Transverse colon (tissue), 4 donors: ENCODE measurements at places on chromosomes 16 and 17. TPM values are rescaled to one million over a fixed set of nuclear protein-coding genes. Genes with fewer than 3 reads are reported as not detected.
A peak's percentile ranks its signal among the peaks of the same experiment; 100 is the strongest.

GRCh38 chr17:33816036-33816435 is 439.0 kb upstream of the CCL2 start:
- H3K27me3 ChIP-seq, result peaks cover 11% of the 10 kb centered on the region
- no peak overlapping the region for H3K4me3 ChIP-seq
- H3K36me3 ChIP-seq, result no peaks in the 10 kb centered on the region
- no peak overlapping the region for H3K27ac ChIP-seq
- no peak for DNase-seq

- H3K27ac ChIP-seq, result peak overlapping the region; percentile 26
- peaks cover 14% of the 10 kb centered on the region for H3K4me1 ChIP-seq
- H3K4me3 ChIP-seq, result no peak overlapping the region
- DNase-seq, result no peak
Measured at GRCh38 chr16:52487849-52488457, 59.0 kb downstream of the TOX3 start.

DNA sequence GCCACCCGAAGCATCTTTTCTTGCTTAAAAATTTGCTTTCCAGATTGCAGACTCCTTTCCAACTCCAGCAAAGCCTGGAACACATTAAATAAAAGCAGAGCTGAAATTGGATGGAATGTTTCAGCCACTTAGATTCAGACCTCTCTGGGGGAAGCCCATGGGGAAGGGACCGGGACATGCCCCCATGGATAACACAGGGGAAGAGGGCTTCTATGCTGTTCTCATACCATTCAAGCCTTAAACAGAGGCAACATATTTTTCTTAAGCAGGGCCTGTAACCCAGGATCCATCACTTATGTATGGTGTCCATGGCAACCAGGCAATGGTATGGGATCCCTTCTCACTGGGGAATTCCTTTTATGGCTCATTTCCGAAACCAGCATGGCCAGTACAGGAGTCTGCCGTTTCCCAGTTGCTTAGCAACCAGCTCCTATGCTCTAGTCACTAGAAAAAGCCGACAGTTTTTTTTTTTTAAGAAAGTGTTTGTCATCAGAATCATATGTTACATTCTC is 62.0 kb upstream of the MARCHF10 start:
- peaks cover 3% of the 10 kb centered on the region for H3K27me3 ChIP-seq
- H3K36me3 ChIP-seq, result no peaks in the 10 kb centered on the region
- no peaks in the 10 kb centered on the region for H3K4me1 ChIP-seq
- no peak for DNase-seq
- H3K4me3 ChIP-seq, result no peak overlapping the region

Gene SLC16A11
- total RNA-seq, result 1.2 TPM

DNA sequence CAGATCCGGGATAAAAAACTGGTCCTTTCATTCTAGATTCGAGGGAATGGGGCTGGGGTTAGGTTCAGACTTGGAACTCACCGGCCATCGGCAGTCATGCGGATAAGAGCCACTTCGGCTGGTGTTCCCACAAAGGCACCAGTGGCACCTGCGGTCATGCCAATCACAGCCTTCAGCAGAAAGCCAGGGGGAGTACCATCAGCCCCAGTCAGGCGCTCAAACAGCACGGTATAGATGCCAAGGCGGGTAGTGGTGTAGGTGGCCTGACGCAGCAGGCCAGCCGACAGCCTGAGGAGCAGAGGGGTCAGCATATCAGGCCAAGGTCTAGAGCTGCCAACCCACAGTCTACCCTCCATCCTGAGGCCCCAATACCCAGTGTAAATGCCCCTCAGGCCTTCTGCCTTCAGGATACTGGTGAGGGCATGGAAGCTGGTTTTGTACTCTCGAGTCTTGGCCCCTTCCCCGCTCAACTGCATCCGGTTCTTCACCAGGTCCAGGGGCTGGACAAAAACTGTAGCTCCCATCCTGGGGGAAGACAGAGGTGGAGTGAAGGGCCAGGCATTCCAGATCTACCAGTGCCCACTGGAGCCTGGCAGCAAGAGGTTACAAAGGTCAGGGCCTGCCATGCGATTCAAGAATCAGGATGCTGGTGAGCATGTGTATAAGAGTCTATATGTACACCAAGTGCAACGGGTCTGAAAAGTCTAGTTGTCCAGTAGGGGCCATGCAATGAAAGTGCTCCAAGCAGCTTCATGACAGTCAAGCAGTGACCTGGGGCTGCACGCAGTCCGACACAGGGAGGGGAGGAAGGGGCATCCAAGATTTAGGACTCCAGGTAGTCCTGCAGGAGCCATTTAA is 929 bp downstream of the SLC25A11 start:
- no peak for DNase-seq
- H3K4me3 ChIP-seq, result peak overlapping the region; percentile 84
- H3K27me3 ChIP-seq, result no peaks in the 10 kb centered on the region
- H3K4me1 ChIP-seq, result peaks cover 33% of the 10 kb centered on the region

Gene IL17C
- total RNA-seq, result not detected

DNA sequence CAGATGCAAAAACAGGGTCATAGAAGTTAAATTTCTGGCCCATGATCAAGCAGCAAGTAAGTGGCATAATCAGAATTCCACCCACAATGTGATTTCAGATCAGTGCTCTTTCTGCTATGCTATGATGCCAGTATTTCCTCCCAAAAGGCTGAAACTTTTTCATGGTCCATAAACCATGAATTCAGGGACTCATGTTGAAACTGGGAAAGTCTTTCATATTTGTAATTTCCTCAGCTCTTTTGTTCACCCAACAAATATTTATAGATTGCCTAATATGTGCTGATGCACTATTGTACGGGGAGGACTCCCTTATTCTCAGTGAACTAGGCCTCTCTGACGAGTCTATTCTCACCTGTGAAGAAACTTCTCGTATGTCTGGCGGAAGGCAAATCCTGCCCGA is 156.3 kb downstream of the MYO1D start:
- DNase-seq, result no peak
- H3K36me3 ChIP-seq, result no peaks in the 10 kb centered on the region
- H3K4me3 ChIP-seq, result no peak overlapping the region
- H3K4me1 ChIP-seq, result no peaks in the 10 kb centered on the region
- no peaks in the 10 kb centered on the region for H3K27me3 ChIP-seq
- no peak overlapping the region for H3K27ac ChIP-seq

Gene AP2B1
- total RNA-seq, result 34.6 TPM

Gene CAVIN1
- total RNA-seq, result 62.6 TPM

Gene RAMP2
- total RNA-seq, result 6.1 TPM

DNA sequence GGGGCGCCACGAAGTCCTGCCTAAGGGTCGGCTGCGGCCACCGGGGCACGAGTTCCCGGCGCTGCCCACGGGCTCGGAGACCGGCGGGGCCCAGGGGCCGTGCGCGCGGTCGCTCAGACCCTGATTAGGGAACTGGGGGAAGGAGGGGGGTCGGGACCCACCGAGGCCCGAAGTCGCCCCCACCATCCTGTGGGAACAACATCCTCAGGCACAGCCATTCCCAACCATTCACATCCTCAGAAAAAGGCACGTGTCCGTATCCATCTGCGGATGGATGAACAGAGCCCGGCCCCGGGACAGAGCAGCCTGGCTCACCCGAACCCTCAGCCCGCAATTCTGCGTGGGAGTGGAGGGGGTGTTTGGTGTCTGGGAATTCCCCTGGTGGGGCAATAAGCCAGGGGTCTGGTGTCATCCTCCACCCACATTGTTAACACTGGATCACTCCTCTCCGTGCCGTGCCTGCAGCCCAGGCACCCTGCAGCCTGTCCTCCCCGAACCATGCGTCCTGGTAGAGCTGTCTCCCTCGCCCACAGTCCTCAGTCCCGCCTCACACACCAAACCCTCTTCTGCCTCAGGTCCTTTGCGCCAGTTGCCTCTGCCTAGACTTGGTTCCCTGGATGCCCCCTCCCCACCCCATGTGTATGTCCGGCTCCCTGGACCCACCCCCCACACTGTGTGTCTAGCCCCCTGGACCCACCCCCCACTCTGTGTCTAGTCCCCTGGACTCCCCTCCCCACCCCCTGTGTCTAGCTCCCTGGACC is 789 bp upstream of the CCDC57 start:
- no peaks in the 10 kb centered on the region for H3K27me3 ChIP-seq
- peaks cover 32% of the 10 kb centered on the region for H3K4me1 ChIP-seq

Gene GAS7
- total RNA-seq, result 13.3 TPM

- no peak overlapping the region for H3K27ac ChIP-seq
- H3K27me3 ChIP-seq, result no peaks in the 10 kb centered on the region
- no peak overlapping the region for H3K4me3 ChIP-seq
- DNase-seq, result no peak
- no peaks in the 10 kb centered on the region for H3K36me3 ChIP-seq
- no peaks in the 10 kb centered on the region for H3K4me1 ChIP-seq
Measured at GRCh38 chr16:89898201-89898967, 20.3 kb upstream of the MC1R start.

GRCh38 chr16:66231452-66232160 is 134.9 kb upstream of the CDH5 start:
- H3K27ac ChIP-seq, result no peak overlapping the region
- H3K4me3 ChIP-seq, result no peak overlapping the region
- H3K36me3 ChIP-seq, result no peaks in the 10 kb centered on the region
- H3K4me1 ChIP-seq, result no peaks in the 10 kb centered on the region
- no peak for DNase-seq

DNA sequence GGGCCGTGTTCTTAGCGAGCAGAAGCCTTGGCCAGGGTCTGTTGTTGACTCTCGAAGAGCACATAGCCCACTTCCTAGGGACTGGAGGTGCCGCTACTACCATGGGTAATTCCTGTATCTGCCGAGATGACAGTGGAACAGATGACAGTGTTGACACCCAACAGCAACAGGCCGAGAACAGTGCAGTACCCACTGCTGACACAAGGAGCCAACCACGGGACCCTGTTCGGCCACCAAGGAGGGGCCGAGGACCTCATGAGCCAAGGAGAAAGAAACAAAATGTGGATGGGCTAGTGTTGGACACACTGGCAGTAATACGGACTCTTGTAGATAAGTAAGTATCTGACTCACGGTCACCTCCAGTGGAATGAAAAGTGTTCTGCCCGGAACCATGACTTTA is 18.5 kb downstream of the RSPRY1 start:
- H3K4me3 ChIP-seq, result no peak overlapping the region
- no peaks in the 10 kb centered on the region for H3K27me3 ChIP-seq
- H3K27ac ChIP-seq, result no peak overlapping the region
- H3K36me3 ChIP-seq, result no peaks in the 10 kb centered on the region
- DNase-seq, result no peak

DNA sequence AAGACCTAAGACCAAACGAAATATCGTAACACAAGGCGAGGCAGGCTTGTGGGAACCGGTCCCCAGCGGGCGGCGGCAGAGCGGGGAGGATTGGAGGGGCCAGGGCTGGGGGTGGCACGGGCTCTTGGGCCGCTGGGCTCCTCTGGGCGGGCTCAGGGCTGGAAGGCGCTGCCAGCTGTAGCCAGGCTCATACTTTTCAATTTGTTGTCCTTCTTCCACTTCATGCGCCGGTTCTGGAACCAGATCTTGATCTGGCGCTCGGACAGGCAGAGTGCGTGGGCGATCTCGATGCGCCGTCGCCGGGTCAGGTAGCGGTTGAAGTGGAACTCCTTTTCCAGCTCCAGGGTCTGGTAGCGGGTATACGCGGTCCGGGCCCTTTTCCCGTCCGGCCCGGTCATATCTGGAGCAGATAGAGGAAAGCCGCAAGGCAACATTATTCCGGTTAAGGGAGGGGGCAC is 1.5 kb downstream of the HOXB5 start:
- H3K4me1 ChIP-seq, result peaks cover 36% of the 10 kb centered on the region
- H3K36me3 ChIP-seq, result no peaks in the 10 kb centered on the region
- H3K27ac ChIP-seq, result peak overlapping the region; percentile 89
- DNase-seq, result no peak
- H3K27me3 ChIP-seq, result peaks cover 5% of the 10 kb centered on the region

DNA sequence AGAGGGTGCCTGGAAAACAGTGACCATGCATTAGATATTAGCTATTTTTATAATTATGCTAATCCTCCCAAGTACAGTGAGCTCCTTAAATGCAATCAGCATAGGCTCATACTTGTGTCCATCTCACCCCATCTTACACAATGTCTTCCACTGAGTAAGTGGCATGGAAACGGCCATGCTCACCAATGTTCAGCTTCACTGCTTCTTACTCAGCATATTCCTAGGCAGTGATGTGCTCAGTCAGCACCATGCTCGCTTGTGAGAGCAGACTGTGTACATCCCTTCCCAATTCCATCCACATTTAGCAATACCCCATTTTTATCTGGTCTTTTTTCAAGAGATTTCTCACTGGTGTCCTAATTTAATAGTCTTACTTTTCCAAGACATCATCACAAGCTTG is 454.8 kb upstream of the SOX9 start:
- no peak overlapping the region for H3K4me3 ChIP-seq
- no peaks in the 10 kb centered on the region for H3K36me3 ChIP-seq
- H3K27ac ChIP-seq, result no peak overlapping the region
- H3K27me3 ChIP-seq, result no peaks in the 10 kb centered on the region
- DNase-seq, result no peak
- no peaks in the 10 kb centered on the region for H3K4me1 ChIP-seq

GRCh38 chr16:752007-752312 is 8.6 kb upstream of the MSLN start:
- H3K36me3 ChIP-seq, result no peaks in the 10 kb centered on the region
- no peak for DNase-seq
- no peaks in the 10 kb centered on the region for H3K4me1 ChIP-seq
- no peak overlapping the region for H3K4me3 ChIP-seq
- no peak overlapping the region for H3K27ac ChIP-seq

Gene SLC52A1
- total RNA-seq, result 6.0 TPM

Gene TP53TG3D
- not detected for total RNA-seq

DNA sequence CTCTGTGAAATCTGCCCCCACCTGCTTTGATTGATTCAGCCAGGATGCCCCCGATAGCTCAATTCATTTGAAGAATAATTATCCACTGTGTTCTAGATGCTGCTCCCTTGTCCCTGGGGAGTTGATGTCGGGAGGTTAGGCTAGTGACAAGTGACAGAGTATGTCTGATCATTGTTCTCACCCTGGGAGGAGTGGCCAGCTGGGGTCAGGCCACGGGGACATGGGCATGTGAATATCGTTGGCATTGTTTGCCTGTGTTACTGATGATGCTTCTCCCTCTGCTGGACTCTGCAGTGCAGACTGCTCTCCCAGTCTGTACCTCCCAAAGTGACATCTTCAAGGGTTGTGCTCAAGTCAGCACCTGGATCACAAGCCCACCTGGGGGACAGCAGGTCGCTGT is 89.9 kb upstream of the C16orf82 start:
- no peaks in the 10 kb centered on the region for H3K36me3 ChIP-seq
- H3K27ac ChIP-seq, result no peak overlapping the region
- H3K27me3 ChIP-seq, result no peaks in the 10 kb centered on the region
- no peak for DNase-seq

DNA sequence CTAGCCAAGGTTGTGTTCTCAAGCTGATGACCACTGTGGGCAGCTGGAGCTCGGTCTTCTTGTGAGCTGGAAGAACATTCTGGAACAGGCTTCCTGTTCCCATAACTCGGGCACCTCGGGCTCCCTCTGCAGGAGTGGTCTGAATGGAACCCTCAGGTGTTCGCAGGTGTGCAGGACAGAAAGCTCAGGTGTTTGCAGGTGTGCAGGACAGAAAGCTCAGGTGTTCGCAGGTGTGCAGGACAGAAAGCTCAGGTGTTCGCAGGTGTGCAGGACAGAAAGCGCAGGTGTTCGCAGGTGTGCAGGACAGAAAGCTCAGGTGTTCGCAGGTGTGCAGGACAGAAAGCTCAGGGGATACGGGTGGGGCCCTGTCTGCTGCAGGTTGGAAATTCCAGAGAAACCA is 109.0 kb upstream of the CACNG5 start:
- H3K4me1 ChIP-seq, result peaks cover 30% of the 10 kb centered on the region
- DNase-seq, result no peak
- no peaks in the 10 kb centered on the region for H3K36me3 ChIP-seq
- H3K4me3 ChIP-seq, result no peak overlapping the region
